NCI-H446 treated with DMSO at 0.1 percent for 48 hours (cell line): ENCODE measurements at places on chromosomes 5 and 9.

DNA sequence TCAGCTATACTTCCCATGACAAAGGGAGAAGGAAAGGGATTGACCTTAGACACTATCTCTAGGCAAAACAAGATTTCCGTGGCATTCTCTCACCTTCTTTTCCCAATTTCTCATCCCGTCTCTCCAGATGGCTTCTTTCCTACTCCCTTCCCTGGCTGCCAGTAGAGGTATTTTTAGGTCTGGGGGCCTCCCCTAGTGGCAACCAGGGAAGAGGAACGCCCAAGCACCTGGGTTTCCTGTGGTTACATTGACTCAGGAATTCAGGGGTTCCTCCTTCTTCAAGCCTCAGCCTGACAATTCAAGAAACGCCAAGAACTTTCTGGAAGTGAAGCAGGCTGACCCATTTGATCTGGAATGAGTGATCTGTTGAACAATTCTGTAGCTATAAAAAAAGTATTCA lies 111.5 kb upstream of the OSMR start:
- no peak for DNase-seq

- DNase-seq, result no peak
Measured at GRCh38 chr9:108772301-108772894, 83.4 kb downstream of the ACTL7B start.

GRCh38 chr5:151620461-151620840 lies 29.3 kb upstream of the FAT2 start:
- DNase-seq, result no peak

DNA sequence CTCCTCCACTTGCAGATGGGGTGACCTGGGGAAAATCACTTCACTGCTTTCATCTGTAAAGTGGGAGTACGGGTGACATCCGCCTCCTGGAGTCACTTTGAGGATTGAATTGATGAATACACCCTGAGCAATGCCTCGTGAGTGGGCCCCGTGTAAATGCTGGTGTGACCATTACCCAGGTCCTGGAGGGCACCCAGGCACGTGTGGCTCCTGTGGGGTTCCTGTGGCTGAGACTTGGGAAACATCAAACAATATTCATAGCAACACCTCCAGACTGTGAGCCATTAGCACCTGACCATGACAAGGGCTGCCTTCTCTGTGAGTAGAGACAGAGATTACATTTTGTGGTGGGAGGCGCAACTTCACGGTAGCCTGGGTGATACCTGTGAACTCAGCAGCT lies 11.4 kb downstream of the MRPL36 start:
- no peak for DNase-seq

DNA sequence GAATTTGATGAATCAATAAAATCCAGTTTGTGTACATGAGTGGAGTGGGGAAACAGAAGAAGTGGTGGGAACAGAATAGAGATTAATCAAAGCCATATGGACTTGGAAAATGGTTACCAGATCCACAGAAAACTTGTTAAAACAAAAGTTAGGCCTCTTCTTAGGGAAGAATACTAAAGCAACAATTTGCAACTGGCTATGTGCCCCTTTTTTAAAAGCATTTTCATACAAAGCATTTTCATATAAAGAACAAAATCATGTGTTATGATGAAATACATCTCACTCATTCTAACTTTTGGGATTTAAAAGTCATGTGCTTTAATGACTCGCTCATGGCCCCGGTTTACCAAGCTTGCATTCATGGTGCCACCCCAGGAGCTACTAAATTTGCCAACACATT lies 276.9 kb downstream of the EFNA5 start:
- no peak for DNase-seq

DNA sequence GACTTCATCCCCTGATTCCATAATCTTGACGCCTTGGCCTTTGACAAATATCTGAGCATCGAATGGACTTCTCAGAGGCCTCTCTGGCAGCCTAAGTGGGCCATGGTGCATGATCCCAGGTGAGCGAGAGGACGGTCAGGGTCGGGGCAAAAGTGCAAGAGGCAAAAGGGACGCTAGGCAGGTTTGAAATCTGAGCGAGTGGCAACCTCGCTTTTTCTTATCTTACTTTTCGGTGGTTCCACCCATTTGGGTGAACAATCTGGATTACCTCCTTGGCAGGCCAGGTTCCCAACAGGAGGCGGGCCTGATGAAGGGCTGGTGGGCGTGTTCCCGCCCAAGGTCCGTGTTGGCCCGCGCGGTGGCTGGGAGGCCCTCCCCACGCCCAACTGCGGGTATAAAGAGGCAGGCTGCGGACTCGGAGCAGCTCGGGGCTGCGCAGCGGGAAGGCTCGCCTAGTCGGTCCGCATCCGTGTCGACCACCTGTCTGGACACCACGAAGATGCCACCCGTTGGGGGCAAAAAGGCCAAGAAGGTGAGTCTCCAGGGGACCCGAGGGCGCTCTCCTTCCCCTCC lies at the start of gene BHMT:
TSS of gene BHMT (plus strand) at position 423 of the 573 bp plus-strand sequence. CDS start at position 500, 77 bp downstream.
- DNase-seq, result no peak

- no peak for DNase-seq
Measured at GRCh38 chr9:81669866-81670265, 19.5 kb downstream of the TLE1 start.

DNA sequence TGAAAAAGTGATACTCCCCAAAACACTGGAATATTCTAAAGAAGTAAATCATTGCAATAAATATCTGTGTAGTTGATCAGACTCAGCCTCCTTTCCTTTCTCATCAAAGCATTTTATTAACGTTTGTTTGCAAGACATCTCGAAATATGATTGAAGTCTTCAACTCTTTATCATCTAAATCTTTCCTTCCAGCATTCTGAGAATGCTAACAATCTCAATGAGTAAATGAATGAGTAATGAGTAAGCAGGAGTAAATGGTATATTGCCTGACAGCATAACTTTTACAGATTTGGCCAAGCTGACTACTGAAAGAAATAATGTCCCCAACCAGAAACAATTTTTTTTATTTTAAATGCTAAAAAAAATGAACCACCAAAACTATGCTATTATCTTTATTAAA lies 157.1 kb downstream of the SLCO4C1 start:
- no peak for DNase-seq

GRCh38 chr5:124704594-124705284 lies 41.7 kb downstream of the ZNF608 start:
- no peak for DNase-seq

DNA sequence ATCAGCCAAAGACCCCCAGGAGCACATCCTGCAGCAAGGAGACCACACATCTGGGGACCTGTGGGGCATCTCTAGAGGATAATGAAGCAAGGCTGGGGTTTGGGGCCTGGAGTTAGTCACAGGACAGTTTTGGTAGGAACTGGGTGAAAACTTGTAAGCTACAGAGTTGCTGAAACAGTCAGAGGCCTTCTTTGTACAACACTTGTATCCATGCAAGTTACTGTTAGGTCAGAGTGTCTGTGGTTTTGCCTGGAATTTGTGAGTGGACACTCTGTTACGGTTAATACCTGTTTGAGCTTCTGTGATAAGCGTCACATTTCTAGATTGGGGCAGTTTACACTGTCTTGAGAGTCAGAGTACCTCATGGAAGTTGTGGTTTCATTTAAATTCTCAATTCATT lies 22.6 kb upstream of the ASPN start:
- DNase-seq, result no peak

GRCh38 chr9:136853596-136854112 lies 1.5 kb downstream of the MAMDC4 start:
- DNase-seq, result no peak

DNA sequence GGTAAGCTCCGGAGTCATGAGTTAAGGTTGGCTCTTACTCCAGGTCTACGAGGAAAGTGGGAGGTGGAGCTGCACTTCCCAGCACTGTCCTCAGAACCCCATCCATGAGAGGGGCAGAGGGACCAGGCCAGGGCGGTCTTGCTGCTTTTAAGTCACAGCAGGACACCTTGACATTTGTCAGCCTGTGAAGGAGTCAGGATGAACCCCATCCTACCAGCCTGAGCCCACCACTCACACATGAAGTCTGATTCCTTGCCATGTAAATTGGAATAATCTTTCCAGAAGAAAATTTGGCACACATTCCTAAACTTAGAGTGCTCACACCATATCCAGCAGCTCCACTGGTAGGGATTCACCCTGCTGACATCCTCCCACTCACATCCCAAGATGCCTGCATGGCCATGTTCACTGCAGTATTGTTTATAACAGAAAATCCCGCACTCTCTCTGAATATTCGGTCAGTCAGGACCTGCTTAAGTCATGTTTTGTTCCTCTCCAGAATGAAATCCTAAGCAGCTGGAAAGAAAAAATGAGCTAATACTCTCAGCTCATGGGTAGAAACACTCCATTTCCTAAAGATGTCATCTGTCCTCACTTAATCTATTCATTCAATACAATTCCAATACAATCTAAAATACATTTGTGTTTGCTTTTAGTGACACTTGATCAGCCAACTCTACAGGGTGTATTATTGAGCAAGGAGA lies 79.3 kb upstream of the COL5A1 start:
- DNase-seq, result no peak

DNA sequence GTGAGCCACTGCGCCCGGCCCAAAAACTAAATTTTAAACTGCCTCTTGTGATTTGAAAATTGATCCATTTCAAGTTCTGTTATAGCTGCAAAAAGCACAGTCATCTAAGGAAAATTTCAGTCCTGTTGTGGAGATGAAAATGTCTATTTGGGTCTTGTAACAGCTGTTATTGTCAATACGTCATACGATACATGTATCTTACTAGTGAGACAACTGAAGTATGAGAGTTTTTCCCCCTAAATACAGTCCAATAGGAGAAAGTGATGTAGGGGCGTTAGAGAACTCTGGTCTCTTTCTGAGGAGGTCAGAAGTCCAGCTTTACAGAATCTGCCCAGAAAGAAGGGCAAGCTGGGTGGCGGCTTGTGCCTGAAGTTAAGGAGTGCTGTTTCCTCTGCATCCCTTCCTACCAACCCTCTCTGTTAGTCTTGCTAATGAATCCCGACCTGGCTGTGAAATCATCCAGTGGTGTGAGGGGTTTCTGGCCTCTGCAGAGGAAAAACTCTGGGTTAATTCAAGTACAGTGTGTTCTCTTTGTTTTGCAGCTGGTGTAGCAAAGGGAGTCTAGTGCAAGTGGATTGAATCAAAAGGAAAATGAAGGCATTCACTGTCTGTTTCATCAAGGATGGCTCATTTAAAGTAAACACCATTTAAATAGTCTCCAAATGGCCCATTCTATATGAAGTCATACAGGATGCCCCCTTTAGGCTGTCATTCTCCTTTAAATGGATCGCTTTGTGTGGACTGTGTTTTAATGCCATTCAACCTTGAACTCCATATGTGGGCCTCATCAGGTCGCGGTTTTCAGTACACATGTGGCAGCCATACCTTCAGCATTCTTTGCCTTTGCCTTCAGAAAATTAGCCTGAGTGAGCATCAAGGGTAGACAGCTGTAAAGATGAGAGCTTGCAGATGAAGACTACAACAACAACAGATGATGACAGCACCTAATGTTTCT lies 59.0 kb downstream of the AOPEP start:
- no peak for DNase-seq

GRCh38 chr5:149603920-149604319 lies 22.6 kb downstream of the ARHGEF37 start:
- DNase-seq, result no peak

- DNase-seq, result no peak
Measured at GRCh38 chr9:99335280-99335679, 113.2 kb downstream of the SEC61B start.
